CMK (cell line): ENCODE measurements at places on chromosomes 12 and 14.

GRCh38 chr12:113261847-113262470 is 40.7 kb downstream of the TPCN1 start:
- DNase-seq: no peak

DNA sequence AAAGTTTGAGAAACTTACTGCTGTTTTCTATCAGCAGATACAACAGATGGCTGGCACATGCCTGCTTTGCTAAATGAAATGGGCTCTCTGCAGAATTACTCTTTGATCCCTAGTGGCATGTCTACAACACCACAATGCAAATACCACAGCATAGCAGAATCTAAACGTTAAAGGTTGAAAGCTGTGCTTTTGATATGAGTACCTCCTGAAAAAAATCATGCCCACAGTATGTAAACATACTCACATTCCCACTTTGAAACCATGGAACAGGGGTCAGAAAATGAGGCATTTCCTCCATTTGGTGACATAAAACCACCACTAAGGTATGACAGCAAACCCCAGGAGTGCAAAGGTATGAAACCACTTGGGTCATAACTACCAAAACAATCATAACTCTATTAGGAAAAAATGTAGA is 7.5 kb downstream of the WIF1 start:
- no peak for DNase-seq

- no peak for DNase-seq
Measured at GRCh38 chr14:77306851-77307496, 13.7 kb downstream of the POMT2 start.

GRCh38 chr12:104303538-104304151 is at the start of gene EID3:
TSS of gene EID3 (plus strand) at chr12:104303739. CDS start at chr12:104303935, 196 bp downstream.
- DNase-seq: no peak

DNA sequence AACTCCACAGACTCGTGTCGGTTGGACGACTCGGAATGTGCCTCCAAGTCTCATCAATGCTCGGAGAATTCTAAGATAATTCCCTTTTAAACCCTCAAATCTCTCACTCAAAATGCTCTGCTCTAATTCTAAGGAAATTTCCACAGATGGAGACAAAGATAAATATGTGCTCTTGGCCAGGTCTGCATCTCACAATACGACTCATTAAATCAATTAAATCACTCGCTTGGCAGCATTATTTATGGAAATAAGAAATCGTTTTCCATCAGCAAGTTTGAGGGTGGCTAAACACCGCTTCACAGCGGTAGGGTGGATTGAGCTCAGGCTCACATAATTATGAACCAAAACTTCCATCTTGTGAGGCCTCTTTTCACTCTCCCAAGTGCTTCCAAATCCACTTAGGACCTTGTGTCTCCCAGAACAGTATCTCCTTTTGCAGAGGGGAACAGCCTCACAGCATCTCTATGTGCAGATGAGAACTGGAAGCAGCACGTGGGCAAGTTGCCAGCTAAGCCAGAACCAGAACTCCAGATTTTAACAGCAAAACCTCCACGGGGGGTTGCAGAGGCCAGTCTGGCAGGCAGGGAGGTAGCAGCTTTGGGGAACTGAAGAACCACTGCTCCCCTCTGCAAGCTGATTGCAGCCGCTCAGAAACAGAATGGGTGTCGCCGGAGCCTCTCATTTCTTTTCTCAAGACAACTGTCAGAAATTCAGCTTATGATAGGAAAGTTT is 43.8 kb downstream of the RIMBP2 start:
- DNase-seq: no peak

DNA sequence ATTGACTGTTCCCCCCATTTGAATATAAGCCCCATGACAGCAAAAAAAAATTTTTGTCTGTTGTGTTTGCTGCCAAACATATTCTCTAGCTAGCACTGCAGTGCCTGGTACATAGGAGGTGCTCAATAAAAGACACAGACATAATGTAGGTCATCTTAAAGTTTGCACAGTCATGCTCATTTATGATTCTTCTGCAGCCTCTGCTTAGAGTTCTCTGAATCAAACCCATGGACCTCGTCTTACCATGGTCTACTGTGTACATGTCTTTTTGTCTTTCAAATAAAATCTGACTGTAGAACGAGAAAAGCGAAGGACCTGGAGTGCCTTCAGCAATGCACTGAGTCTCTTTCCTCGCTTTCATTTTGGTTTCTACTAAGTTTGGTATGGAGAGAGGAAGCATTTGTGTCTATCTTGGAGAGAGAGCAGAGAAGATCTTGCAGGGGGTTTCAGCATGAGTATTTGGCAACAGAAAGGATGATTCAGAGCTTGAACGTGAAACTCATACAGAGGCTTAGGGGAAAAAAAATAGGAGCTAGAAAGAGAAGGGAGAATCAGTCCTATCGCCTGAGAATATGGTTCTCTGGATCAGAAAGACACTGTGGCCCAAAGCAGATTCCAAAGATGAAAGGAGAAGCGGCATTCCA is 38.8 kb upstream of the TMCC3 start:
- no peak for DNase-seq

DNA sequence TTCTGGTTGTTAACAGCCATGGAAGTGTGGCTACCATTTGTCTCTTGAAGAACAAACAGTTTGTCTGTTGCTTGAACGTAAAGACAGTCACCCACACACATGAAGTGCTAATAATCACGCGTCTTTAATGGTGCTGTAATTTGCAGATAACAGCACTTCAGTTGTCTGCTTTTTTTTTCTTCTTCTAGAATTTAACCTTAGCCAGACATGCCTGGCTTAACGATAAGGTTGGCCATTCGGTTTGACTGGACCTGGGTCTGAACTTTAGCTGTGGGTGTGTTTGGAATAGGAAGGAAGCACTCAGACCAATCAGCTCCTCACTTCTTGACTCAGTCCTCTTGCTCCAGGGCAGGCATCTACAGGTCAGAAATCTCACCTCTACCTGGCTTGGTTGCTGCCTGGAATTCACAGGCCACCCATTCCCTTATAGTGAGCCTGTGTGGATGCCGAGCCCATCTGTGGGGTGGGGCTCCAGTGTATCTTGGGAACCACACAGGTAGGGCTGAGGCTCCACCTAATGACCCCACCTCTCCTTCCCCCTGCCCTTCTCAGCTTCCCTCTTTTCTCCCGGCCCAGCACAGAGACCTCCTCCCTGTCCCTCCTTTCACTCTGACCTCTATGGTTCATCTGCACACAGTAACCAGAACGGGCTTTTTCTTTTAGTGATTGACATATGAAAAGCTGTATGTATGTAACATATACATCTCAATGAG is 246.4 kb upstream of the PWP1 start:
- no peak for DNase-seq

DNA sequence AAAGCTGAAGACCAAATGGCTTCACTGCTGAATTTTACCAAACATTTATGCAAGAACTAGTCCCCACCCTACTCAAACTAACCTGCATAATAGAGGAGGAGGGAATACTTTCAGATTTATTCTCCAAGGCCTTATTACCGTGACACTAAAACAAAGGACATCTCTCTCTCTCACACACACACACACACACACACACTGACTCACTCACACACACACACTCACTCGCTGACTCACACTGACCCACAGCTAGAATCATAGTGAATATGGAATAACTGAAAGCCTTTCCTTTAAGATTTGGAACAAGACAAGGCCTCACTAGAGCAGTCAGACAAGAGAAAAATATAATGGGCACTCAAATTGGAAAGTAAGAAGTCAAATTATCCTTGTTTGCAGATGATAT is 1014.1 kb downstream of the TMTC2 start:
- no peak for DNase-seq

- DNase-seq: no peak
Measured at GRCh38 chr14:92693998-92694795, 54.2 kb downstream of the LGMN start.

GRCh38 chr12:13534242-13534641 is 337.7 kb downstream of the EMP1 start:
- no peak for DNase-seq

GRCh38 chr12:1972856-1973317 is 31.4 kb downstream of the DCP1B start:
- no peak for DNase-seq

- DNase-seq: no peak
Measured at GRCh38 chr12:12839873-12840579, 26.9 kb downstream of the DDX47 start.

DNA sequence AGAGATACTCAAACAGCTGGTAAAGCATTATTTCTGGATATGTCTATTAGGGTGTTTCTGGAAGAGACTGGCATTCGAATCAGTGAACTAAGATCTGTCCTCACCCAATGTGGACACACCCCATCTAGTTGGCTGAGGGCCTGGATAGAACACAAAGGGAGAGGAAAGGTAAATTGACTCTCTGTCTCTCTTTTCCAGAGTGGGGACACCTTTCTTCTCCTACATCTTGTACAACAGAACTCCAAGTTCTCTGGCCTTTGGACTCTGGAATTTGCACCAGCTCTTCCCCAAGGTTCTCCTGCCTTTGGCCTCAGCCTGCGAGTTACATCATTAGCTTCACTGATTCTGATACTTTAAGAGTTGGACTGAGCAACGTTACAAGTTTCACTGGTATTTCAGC is 1253.9 kb downstream of the SLC16A7 start:
- DNase-seq: no peak

- DNase-seq: no peak
Measured at GRCh38 chr14:103552011-103552845, 10.2 kb downstream of the BAG5 start.

- DNase-seq: no peak
Measured at GRCh38 chr14:67276131-67276530, 34.9 kb downstream of the PALS1 start.

DNA sequence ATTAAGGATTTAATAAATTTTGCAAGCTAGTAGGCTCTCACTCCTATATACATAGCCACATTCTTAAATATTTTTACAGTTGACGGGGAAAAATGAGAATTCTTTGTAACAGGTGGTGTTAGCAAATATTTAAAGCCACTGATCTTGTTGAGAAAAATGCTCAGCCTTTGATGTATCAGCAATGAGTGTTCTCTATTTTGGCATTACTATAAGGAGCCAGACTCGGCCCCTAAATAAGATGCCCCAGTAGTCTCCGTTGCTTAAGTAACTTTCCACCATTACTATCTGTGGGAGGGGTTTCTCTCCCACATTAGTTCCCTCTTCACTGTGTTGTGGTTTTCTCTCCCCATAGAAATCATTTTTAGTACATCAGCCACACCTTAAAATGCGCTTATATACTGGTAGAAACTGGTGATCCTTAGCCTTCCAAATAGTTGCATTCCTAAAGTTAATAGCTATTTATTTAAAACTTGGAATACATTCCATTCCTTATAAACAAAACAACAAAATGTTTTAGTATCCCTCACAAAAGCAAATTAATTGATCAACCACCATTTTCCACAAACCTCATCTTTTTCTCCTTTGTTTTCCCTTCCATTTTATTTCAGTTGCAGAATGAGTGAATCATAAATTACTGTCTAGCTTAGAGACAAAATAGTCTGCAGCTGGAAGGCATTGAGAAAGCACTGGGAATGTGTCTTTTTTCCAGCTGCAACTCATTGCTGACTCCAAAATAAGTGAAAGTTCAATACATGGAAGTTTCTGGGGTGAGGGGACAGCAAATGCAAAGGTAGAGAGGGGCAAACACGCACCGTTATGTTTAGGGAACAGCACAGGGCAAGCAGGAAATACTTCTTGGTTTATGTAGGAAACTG is 84.7 kb upstream of the FERMT2 start:
- DNase-seq: no peak

- DNase-seq: no peak
Measured at GRCh38 chr12:43669373-43669772, 89.2 kb downstream of the PUS7L start.

DNA sequence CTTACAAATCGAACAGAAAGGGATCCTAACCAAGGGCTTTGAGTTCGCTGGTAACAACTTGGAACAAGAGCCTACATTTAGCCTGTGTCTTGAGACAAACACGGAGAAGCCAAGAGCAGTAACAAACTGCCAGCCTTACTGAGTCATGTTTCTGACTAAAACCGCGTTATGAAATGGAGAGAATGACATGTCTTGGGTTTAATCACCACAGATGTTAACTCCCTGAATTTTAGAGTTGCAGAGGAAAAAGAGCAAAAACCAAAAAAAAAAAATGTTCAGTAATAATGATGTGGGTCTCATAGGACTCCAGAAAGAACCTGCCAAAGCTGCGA is 1.0 kb downstream of the BLTP3B start:
- DNase-seq: no peak

GRCh38 chr12:46266382-46266791 is 2.5 kb downstream of the SLC38A1 start:
- no peak for DNase-seq

DNA sequence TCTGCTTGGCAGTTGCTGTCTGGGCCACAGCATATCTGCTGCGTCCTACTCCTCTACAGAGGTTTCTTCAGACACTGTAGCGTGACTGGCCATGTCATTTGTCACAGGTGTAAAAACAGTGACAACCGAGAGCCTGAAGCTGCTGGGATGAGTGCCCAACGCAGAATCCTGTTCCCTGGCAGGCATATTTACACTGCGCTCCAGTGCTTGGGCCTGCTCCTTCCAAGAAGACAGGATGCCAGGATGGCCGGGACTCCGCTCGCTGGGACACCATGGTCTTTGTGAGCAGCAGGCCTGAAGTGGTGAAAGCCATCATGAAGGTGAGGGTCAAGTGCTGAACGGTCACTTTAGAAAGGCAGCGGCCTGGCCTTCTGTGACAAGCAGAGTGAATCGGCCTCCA is 171.4 kb downstream of the EMP1 start:
- no peak for DNase-seq

GRCh38 chr12:93550748-93551611 is 21.5 kb upstream of the SOCS2 start:
- DNase-seq: no peak

- DNase-seq: no peak
Measured at GRCh38 chr12:59055204-59055860, 135.0 kb upstream of the LRIG3 start.

DNA sequence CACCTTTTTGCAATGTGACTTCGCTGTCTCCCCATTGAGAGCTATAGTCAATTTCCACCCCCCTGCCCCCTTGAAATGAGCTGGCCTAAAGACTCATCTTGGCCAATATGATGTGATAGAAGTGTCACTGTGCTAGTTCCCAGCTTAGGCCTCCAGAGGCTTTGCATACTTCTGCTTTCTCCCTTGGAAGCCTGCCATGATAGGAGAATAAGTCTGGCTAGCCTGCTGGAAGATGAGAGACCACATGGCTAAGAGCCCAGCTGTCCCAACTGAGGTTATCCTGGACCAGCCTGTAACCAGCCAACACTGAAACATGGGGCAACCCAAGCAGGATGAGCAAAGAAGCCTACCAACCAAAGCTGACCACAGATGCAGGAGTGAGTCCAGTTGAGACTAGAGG is 196.9 kb downstream of the GRIN2B start:
- DNase-seq: no peak

DNA sequence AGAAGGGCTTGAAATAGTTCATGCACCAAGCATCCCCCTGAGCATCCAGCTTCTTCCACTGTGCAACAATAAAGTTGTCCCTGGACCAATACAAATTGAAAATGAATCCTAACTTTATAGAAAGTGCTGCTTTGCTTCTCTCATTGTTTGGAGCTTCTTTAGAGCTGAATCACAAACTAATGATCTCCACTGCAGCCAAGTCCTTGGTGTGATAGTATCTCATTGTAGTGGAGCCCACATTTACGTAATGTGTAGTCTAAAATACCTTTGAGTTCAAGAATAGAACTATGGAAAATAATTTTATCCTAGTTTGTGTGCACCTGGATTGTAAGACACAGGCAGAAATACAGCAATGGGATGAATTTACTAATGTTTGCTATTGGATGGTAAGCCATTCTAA is 319.9 kb downstream of the EGLN3 start:
- no peak for DNase-seq
